T-helper 22 cell (primary cell): ENCODE measurements at places on chromosomes 3 and 15.

GRCh38 chr15:85750319-85751290, 44.1 kb downstream of the KLHL25 start:
- DNase-seq = no peak

DNA sequence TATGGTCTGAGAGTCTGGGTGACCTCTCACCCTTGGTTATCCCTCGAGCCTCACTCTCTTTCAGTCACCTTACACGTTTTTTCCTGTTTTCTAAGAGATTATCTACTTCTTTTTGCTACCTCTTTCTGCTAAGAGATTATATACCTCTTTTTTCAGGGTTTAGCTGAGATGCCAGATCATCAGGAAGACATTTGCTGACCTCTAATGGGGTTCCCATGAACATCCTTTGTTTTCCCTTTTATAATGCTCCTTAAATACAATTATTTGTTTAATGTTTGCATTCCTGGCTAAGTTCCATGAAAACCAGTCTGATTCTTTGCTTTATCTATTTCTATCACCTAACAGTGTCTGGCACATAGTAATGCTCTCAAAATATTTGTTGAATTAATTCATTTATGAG, 39.6 kb downstream of the LEKR1 start:
- no peak for DNase-seq

DNA sequence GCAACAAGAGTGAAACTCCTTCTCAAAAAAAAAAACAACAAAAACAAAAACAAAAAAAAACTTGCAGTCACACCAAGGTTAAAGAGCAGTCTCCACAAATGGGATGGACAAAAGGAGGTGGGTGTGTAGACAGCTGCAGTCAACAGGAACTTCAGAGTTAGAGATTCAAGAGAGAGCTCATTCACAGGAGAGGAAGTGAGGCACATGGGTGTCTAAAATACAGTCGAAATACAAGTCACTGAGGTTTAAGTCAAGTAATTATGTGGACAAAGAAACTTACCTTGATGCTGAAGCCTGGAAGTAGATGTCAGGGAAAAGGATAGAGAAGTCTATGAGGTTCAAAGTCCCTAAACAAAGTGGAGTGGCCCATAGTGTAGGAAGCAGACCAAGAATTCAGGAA, 14.8 kb downstream of the MRPS11 start:
- DNase-seq = no peak

DNA sequence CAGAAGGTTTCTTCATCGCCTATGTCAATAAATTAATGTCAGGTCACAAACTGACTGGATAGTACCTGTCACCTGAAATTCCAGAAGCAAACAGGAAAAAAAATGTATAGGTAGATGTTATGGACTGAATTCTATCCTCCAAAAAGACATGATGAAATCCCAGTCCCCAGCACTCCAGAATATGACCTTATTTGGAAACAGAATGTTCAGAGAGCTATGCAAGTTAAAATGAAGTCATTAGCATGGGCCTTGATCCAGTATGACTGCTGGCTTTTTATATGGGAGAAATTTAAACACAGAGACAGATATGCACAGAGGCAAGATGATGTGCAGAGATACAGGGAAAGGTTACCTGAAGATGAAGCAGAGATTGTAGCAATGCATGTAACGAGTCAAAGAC, 953.4 kb downstream of the ZPLD1 start:
- no peak for DNase-seq

- DNase-seq = no peak
Measured at GRCh38 chr3:13546667-13547171, 2.2 kb upstream of the FBLN2 start.

DNA sequence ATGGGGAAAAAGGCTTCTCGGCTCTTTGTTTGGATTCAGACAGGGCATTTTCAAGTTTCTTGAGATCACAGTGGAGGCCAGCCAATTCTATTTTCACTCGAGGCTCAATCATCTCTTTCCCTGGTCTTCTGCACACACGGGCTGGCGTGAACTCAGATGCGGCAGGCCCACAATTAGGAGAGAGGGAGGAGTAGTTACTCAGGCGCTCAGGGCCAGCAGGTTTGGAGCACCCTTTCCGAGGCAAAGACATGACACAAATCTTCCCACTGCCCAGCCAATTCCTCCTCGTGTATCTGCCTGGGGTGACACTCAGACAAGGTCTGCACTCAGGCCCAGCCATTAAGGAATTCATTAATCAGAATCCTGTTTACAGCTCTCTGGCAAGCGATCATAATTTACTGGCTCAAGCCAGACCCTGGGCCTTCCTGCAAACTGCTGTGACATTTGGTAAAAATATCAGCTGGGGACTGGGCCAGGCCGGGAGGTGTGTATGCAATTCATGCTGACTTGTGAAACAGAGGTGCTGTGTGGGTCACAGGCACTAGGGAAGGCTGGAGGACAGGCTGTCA, 68.1 kb upstream of the TLE3 start:
- no peak for DNase-seq

DNA sequence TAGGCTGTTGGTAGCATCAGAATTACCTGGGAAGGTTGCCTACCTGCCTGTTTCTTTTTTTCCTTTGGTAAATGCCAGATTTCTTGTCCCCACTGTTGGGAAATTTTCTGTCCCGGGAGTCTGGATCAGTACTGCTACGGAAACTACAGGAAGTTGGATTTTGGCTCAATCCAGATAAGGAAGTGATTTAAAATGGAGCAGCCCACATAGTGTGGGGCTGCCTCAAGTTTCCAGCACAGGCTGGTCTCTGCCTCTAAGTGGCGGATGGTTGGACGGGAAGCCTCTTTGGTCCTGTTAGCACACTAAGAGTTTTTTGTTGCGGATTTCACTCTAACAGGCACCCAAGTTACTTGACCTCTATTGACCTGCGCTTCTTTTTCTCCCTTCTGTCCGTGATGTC, 54.7 kb downstream of the EEFSEC start:
- no peak for DNase-seq

GRCh38 chr3:185089343-185089742, 63.5 kb downstream of the C3orf70 start:
- DNase-seq = no peak

DNA sequence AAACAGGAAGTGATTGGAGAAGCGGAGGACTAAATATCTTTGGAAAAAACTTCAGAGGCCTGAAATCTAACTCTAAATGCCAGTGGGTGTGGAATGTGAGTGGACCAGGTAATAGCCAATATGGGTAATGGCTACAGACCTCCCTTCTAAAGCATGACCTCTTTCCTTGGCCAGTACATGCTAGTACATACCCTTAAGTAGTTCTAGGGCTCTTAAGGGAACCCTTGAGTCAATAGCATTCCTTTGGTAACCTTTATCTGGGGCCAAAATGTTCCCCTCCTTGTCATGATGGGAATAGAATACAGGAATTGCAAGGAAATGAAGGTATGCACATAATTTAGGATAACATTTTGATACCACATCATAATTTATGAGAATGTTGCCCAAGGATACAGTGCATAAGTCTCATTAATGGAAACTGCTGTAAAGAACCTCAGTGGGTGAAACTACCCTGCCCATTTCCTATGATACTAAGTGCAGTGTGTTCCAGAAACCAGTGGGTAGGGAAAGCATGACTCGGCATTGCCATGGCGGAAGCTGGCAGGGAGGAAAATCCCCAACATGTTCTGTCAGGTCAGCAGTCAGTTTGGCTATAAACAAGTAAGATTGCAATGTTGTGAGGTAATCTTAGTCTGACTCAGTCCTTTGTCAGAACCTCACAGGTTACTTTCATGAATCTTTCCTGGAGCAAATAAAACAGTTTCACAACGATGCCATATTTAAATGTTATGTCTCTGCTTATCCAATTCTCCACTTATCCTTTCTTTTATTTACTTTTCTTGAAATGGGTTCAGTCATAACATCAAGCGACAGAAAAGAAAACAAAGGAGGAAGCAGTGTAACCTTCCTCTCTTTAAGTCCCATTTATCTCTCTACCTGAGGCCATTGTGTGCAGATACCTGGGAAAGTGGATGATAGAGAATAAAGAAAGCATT, 23.5 kb upstream of the RAP2B start:
- no peak for DNase-seq

- DNase-seq = no peak
Measured at GRCh38 chr3:189360291-189360690, 188.5 kb downstream of the TPRG1 start.

DNA sequence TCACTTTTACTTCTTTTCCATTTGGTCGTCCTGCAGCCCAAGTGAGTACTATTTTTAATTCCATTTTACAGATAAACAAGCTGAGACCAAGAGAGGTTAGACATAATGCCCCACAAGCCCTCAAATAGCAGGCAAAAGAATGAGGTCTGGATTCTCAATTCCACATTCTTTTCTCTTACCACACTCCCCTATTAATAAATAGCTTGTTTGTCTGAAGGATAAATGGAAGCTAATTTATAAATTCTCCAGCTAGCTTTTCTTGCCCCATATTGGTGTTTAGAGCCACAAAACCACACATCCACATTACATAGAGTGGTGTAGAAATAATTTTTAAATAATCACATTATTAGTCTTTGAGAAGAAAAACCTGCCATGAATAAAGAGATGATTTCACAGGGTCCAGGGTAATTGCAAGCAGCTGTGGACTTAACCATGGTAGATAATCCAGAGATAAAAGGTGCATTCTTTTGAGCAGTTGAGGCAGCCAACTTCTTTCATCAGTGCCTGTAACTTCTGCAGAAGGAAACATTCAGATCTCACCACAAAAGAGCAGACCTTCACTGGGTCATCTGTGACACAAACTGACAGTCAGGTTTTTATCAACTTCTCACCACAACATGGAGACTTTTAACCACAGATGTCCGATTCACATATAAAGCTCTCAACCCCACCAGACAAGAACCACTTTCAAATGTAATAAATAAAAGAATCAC, 313.4 kb upstream of the STT3B start:
- DNase-seq = no peak

DNA sequence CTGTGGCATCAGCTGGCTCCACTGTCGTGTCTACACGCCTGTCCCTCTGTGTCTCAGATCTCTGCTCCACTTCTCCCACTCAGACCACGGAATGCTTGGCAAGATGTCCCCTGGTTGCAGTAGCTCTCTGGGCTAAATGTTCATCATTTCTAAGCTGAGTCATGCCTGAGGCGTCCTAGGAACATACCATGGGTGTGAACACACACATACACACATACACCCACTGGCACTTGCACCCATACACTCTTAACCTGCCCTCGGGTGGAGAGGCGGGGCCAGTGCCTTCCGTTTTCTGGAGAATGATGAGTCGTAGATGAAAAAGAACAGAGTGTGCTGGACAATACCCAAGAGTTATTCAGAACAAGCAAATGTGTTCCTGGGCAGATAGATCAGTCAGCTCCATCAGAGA, 72.4 kb downstream of the SENP2 start:
- DNase-seq = no peak

DNA sequence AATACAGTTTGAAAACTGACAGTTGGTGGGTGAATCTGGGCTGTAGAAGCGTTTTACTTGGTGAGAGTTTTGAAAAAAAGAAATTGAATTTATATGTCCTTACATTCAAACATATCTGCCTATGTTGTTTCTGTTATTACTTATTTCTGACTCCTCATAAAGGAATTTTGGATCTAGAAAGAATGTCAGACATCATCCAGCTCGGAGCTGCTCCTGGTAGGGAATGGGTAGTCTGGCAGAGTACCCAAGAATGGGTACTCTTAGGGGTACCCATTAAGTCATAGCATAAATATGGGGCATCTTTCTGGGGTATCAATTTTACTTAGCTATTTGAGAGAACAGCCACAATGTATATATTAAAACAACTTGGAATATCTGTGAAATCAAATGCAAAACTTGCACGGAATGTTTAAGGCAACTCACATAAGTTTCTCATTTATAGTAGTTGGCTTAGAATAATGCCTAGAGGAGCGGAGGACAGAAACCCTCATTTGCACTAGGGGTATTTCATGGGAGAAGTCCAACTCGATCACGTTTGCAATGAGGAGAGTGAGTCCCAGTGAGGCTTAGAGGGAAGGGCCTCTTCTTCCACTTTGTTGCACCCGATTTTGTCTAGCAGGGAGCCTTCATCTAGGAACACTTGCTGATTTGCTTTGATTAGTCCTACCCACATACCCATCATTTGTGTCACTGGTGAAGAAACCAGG, 2.4 kb upstream of the LARP6 start:
- no peak for DNase-seq

- DNase-seq = no peak
Measured at GRCh38 chr3:194194051-194194756, 58.3 kb downstream of the HES1 start.

- DNase-seq = no peak
Measured at GRCh38 chr15:76310475-76311099, 682 bp downstream of the ETFA start.

DNA sequence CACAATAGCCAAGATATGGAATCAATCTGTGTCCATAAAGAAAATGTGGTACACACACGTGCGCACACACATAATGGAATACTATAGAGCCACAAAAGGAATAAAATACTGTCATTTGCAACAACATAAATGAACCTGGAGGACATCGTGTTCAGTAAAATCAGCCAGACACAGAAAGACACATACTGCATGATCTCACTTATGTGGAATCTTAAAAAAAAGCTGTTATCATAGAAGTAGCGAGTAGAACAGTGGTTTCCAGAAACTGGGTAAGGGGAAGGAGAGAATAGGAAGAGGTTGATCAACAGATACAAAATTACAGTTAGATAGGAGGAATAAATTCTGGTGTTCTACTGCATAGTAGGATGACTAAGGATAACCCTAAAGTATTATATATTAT, 11.1 kb downstream of the ATOSA start:
- DNase-seq = no peak

DNA sequence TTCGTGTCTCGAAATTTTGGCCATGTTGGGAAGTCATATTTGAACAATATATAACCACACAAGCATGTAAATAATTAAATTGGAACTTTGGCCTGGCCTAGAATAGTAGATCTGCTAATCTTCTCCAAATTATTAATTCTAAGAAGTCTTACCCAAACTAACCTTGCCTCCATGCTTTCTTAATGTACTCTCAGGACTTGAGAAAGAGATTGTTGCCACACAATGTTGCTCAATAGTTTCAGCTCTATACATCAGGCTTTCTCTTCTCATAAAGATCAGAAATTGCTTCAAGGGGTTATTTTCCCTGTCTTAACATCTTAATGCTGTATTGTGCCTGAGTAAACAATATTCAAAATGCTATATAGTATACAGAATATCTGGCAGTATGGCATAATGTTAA, 202.7 kb upstream of the LRIG1 start:
- DNase-seq = no peak

DNA sequence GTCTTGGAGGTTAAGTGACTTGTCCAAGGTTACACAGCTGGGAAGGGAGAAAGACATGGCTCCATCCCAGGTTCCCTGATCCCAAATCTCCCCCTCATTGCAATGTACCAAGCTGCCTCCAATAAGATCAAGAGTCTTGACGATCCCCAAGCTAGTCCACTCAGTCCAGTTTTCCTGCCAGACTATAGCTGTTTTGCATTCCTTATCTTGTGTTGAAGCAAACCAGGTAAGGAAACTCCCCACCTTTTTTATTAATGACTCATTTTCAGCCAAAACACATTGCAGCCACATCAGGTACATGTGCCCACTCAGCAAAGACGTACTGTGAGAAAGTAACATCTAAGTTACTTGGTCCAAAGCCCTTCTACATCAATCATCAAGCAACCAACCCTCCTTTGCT, 41.9 kb downstream of the LIPC start:
- DNase-seq = no peak

- DNase-seq = no peak
Measured at GRCh38 chr3:114504941-114505628, 211.3 kb downstream of the TIGIT start.
